NCI-H524 (cell line): ENCODE measurements at places on chromosomes 12 and 14.

DNA sequence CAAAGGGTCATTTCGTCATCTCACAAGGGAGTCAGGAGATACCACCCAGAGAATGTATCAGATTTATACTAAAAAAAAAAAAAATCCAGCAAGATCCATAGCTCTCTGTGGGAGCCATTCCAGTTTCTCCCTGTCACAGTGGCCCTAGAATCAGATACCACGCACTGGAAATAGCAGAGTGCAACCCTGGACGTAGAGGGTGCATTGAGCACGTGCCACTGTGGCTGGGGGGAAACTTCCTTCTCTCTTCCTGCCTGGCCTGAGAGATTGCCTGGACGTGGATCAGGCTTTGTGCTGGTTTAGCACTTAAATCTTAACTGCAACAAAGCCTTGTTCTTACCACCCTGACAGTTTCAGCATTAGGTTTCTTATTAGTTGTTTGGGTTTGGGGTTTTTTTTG is 124.3 kb downstream of the FBXL14 start:
- DNase-seq: no peak

GRCh38 chr12:93836620-93837260 is 159.6 kb downstream of the CRADD start:
- DNase-seq: no peak

GRCh38 chr12:13206560-13206897 is 10.0 kb downstream of the EMP1 start:
- DNase-seq: no peak

DNA sequence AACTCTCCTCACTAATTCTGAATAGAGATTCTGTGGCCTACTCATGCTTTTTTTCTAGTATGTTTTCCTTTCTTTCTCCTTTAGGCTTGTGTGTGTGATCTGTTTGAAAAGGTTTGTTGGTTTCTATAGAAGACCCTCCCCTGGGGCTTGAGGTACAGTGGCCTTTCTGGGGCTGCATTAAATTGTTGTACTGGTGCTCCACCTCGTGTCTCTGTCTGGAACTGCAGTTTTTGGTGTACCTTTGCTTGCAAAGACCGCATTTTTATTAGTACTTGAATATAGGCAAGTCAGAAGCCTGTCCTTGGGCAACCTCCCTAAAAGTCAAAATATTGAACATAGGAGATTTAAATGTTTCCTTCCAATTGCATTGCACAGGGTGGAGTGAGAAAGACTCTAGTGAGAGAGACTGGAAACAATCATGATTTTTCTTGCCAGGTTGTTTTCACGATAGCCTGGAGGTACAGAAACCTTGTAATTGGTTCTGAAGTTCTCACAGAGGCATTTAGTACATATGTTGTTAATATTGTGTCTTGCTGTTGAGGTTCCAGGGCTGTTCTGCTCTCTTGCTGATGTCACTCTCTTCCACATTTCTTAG is 39.0 kb downstream of the SLCO1B1 start:
- peak; percentile 65 for DNase-seq

- peak; percentile 5 for DNase-seq
Measured at GRCh38 chr12:95335948-95336347, 118.3 kb downstream of the VEZT start.

GRCh38 chr12:28269851-28270250 is 79.6 kb downstream of the CCDC91 start:
- no peak for DNase-seq

DNA sequence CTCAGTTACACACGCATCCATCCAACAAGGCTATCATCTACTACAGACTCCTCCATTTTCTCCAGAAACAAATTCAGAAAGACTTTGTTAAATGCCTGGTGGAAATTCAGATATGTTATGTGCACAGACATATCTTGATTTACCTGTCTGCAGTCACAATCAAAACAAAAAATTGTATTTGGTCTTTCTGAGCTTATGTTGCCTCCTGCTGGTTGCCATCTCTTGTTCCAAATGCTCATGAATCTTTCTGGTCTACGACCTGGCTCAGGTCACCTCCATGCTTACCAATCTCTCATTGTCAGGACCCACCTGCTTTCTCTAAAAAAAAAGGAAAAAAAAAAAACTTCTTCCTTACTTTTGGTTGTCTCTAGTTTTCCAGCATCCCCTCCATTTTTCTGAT is 169.2 kb upstream of the PLXNC1 start:
- DNase-seq: no peak

GRCh38 chr12:979349-979748 is 11.7 kb upstream of the ERC1 start:
- DNase-seq: no peak

DNA sequence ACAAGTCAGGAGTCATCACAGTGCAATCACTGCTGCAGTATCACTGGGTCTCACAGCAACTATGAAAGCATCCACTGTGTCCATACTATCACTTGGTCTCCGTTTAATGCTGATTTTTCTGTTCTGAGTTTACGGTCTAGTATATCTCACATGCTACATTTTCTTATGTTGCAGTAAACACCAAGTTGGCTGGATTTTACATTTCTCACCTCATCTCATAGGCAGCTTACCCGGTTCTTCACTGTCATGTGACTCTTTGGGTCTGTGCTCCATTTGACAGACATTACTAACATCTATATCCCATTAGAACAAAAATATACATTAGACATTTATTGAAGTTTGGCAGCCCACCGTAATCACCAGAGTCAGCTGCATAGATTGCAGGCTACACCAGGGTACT is 115.7 kb upstream of the PRMT8 start:
- DNase-seq: no peak
